HTR-8/SVneo (cell line): ENCODE measurements at places on chromosomes 12 and 14.
A peak's percentile ranks its signal among the peaks of the same experiment; 100 is the strongest.

- no peak for DNase-seq
These were observed 115.7 kb upstream of the MDM1 start for GRCh38 chr12:68447797-68448260.

DNA sequence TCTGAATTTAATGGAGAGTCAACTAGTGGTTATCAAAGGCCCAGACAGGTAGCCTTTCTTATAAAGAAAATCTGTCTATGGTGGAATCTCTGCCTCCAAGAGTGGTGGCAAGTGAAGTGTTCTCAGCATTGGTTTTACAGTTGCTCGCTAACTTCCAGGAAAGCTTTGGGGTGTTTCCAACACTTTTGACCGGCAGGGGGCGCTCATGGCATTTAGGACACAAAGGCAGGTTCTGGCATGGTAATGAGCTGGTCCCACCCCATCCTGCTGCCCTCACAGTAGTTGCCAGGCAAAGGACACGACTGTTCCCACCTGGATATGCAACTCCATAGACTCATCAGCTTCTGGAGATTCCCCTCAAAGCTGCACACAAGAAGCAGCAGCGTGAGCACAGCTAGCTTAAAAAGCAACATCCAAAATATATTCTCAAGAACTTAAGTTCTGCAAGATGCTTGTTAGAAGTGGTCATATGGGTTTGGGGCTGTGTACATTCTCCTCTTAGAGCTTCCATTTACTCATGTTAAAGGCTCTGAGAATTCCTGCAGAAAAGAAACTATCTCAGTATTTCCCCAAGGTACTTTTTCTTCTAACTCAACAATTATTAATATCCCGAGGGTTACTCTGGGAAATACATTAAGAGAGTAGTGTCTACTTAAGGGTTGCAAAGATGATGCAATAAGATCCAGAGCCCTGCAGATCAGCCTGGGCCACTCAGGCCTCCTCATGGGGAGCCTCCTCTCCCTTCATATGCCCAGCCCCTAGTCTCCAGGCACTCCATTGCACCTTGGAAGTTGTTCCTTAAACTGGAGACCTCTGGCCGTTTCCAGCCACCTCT, 14.8 kb downstream of the PROX2 start:
- DNase-seq, result peak; percentile 96

- peak; percentile 23 for DNase-seq
These were observed 1.3 kb downstream of the CHST11 start for GRCh38 chr12:104457746-104458693.

GRCh38 chr12:26185532-26186320, 9.6 kb upstream of the SSPN start:
- no peak for DNase-seq

- no peak for DNase-seq
These were observed 46.5 kb downstream of the CAND1 start for GRCh38 chr12:67315661-67316060.

- DNase-seq, result peak; percentile 37
These were observed 96.3 kb upstream of the EEA1 start for GRCh38 chr12:93025145-93026103.

DNA sequence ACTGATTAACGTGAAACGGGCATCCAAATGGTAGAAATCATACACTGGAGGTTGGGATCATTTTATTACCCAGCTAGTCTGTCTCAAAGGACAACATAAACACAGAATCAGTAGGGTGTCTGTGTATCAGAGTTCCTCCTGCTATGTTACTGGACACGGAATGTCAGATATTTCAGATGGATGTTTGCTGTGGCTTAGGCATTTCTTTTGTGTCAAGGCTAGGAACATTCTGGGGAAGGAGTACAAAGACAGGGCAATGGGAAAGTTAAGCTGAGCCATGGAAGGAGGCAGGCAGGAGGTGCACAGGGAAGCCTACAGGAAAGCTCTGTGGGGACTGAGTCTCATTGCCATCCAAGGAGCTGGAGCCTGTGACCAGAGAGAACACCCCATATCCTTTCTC, 254.6 kb downstream of the C12orf75 start:
- no peak for DNase-seq

- no peak for DNase-seq
These were observed 23.4 kb upstream of the MAP3K9 start for GRCh38 chr14:70832561-70833305.

GRCh38 chr14:35197015-35197414, 74.7 kb downstream of the PRORP start:
- no peak for DNase-seq

- no peak for DNase-seq
These were observed 135.6 kb downstream of the PIWIL1 start for GRCh38 chr12:130473266-130473665.

DNA sequence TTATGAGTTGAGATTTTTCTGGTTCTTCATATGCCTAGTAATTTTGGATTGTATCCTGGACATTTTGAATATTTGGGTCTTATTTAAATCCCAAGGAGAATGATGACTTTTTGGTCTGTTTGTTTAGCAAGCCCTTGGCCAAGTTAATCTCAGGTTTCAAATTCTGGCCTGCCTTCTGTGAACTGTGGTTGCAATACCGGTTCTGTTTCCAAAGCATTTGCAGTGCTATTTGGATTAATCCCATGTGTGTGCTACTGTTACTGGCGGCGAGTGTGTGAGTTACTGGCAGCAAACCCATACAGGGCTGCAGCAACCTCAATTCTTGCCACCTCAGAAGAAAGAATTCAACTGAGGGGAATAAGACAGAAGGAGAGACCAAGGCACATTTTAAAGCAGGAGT, 51.1 kb downstream of the TMEM260 start:
- no peak for DNase-seq

GRCh38 chr12:2092890-2093289, 40.1 kb downstream of the CACNA1C start:
- DNase-seq, result no peak

- DNase-seq, result no peak
These were observed 35.6 kb upstream of the GPR68 start for GRCh38 chr14:91280129-91280528.

- DNase-seq, result no peak
These were observed 12.0 kb upstream of the SINHCAF start for GRCh38 chr12:31337952-31338351.

- DNase-seq, result no peak
These were observed 7.8 kb downstream of the HIGD1C start for GRCh38 chr12:50960130-50960529.

DNA sequence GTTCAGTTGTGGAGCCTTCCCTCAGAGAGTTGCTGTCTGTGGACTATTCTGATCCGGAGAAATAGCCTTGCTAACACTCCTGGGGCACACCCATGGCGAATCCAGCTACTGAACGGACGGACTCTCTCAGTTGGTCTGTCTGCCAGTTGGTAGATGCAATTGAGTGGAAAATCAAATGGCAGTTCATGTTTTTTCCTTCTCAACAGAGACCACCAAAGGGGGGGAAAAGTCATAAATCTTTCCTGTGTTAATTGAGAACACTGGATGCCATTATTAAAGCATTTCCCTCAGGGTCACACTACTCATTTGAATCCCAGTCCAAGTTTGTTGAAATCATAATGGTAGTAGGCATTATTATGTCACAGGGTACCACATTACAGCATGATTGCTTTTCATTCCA, 354.3 kb upstream of the FAR2 start:
- no peak for DNase-seq

DNA sequence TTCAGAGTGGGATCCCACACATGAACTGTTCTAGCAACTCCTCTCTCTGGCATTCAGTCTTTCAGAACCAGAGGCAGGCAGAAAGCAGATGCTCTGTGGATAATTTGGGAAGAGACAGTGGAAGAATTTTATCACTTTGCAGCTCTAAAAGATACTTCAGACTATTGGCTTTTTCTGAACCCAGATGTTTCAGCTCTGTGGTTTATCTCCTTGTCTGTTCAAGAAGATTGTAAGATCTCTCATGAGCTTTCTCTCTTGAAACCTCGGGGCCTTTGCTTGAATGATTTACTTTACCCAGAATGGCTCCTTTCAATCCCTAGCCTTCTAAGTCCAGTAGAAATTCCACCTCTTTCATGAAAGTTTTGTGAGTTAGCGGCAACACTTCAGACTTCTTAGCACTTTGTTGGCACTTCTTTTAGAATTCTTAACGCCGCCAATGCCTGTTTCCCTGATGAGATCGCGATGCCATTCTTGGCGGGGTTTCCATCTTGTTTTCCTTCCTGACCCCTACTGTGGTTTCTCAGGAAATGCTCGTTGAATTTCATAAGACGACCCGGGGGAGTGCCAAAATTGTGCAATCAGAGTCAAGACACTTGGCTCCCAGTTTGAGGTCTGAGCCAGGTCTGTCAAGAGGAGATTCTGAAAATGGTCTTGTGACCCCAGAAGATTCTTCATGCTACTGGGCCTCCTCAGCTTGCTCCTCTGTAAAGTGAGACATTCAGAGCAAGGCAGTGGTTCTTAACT, 107.0 kb upstream of the PRICKLE1 start:
- DNase-seq, result no peak

GRCh38 chr14:83071888-83072501, 1538.3 kb upstream of the SEL1L start:
- peak; percentile 2 for DNase-seq

- DNase-seq, result no peak
These were observed 38.6 kb upstream of the VPS33A start for GRCh38 chr12:122304924-122305323.

DNA sequence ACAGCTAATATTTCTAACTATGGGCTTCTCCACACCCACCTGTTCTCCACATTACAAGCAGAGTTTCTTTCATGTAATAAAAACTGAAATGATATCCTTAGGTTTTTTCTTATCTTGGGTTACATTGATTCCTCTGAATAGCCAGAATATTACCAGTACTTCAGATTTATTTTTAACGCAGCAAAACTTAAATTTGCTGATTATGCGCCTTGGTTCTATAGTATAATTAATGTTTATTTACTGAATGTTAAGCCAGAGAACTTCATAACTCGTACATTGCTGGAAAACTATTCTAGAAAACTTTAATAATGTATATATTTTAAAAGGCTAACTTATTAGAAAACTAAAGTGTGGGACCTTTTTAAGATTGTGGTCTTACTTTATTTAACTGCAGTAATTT, 577.2 kb downstream of the PRKD1 start:
- no peak for DNase-seq

DNA sequence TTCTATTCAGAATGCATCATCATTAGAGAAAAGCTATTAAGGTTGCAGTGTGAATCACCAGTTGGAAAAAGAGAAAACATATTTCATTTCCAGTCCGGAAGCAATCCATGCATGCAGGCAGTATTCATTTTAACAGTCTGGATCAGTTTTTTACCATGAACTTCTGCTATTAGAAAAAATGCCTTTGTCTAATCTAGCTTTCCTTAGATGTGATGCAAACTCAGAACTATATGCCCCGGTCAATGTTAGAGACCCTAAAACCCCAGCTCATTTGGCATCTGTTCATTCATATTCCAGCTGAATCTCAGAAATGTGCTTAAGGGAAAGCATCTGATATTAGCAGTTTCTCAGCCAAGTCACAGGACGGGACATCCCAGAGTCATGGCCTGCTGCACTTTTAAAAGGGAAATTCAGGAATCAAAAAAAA, 8.5 kb downstream of the IRAK3 start:
- DNase-seq, result no peak

- no peak for DNase-seq
These were observed 24.0 kb upstream of the RASSF8 start for GRCh38 chr12:25934456-25934855.

GRCh38 chr14:68466491-68466977, 326.3 kb downstream of the ZFP36L1 start:
- peak; percentile 97 for DNase-seq

DNA sequence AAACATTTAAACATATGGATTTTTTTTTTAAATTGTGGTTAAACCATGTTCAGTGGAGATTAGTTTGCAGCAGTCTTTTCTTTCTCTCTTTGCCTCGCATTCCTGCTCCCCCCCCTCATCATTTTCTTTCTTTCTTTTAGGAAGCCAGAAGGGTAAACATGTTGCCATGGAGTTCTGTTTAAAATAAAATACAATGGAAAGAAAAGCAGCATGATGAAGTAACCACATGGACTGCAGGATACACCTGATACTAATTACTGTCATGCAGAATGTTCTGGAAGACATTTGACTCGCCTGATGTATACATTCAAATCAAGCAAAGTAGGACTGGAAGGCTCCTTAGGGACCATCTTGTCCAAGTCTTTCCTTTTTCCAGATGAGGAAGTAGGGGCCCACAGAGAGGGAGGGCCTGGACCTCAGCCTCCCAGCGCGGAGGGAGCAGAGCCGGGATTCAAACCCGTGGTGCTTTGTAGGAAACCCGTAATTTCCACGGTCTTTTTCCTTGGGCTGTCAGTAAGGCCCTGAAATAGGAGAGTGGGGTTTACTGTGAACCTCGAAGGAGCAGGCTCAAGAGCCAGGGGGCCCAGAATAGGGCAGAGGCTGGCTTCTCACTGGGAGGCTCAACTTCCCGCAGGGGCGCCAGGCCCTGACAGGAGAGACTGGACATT, 2.4 kb upstream of the MEG3 start:
- no peak for DNase-seq

GRCh38 chr14:61444215-61444768, 122.9 kb downstream of the PRKCH start:
- DNase-seq, result no peak

- DNase-seq, result no peak
These were observed 158.6 kb downstream of the MON2 start for GRCh38 chr12:62625228-62625627.

GRCh38 chr12:130162267-130162666, at the start of gene FZD10:
FZD10 (plus strand) TSS chr12:130162464; CDS start chr12:130162943, 479 bp downstream.
- no peak for DNase-seq

DNA sequence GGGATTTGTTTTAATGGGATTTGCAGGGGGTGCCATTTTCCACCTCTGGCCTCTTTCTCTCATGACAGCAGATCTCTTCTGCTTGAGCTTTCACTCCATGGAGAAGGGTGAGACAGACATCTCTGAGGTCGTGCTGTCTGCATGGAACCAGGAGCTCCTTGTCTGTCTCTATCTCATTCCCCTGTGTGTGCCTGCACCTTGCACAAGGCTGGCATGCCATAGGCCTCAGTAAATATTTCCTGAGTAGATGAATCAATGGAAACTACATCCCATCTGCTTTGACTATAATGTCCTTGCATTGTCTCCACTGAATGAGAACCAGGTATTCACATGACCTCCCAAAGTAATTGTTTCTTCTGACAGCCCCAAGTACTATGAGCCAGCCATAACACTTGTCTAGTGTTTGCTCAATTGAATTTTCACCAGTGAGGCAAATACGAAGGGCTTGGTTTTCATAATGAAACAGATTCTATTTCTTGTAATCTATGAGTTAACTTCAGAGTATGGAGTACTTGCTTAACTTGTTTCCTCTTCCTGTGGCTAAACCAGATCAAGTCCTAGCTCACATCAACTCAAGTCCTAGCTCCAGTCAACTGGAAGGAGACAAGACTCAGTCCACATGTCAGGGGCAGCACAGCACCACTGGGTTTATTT, 32.3 kb downstream of the KCNK13 start:
- no peak for DNase-seq

- DNase-seq, result no peak
These were observed 5.9 kb downstream of the PXN start for GRCh38 chr12:120259418-120260202.

DNA sequence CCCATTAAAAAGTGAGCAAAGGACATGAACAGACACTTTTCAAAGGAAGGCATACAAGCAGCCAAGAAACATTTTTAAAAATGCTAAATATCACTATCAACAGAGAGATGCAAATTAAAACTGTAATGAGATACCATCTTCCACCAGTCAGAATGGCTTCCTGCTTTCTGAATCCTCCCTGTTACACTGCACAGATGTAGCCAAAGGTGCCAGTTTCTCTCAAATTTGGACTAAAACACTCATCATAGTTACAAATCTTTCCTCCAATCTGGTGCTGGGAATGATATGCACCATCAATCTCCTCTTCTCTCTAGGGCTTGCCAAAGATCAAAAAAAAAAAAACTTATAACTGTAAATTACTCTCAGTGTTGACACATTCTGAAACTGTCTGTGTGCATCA, 311.8 kb upstream of the CLEC14A start:
- no peak for DNase-seq

GRCh38 chr12:88546226-88546625, 34.0 kb downstream of the KITLG start:
- DNase-seq, result no peak
